AG09319 (cell line): ENCODE measurements at places on chromosomes 1 and 21.

DNA sequence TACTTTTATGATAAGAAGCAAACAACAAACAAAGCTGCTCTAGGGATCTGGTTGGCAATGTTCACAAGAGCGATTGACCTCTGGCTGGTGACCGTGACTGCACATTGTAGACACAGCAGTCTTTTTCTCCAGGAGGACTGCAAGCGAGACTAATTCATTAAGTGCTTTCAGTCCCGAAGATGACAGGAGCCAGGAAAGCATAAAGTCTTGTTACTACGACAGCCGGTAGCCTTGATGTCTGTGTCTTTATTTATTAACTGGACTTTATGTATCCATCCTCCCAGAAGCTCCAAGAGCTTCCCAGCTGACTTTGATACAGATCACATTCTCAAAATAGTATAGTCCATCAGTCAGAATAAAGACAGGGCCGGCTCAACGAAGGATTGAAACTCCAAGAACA lies 18.2 kb downstream of the FAM163A start:
- no peak for DNase-seq

DNA sequence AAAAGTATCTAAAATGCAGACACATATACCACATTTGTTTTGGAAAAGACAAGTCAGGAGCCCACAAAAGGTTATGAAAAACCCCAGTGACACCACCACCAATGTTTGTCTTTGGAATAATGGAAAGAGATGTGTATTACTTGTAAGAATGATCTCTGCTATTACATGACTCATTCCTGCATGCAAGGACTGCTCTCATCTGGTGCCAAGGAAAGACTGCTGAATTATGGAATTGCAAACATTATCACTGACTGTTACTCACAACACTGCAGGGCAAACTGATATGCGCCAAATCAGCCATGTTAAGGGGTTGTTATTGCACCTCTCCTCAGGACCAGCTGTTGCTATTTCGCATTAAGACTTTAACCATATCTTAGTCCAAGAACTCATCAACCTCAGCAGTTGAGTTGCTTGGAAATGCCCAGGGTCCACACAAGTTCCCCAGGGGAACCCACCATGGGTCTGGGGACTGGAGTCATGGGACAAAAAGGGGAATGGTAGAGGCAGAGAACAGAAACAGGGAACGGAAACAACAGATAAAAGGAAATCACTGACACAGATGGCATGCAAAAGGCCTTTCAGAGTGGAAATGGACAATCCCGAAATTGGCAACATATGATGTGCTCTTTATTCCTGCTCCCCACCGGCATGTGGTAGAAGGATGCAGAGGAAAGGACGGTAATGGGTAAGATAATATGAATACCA lies 34.4 kb downstream of the CAPZB start:
- peak; percentile 93 for DNase-seq

GRCh38 chr1:97864615-97865014 lies 56.2 kb downstream of the DPYD start:
- no peak for DNase-seq

DNA sequence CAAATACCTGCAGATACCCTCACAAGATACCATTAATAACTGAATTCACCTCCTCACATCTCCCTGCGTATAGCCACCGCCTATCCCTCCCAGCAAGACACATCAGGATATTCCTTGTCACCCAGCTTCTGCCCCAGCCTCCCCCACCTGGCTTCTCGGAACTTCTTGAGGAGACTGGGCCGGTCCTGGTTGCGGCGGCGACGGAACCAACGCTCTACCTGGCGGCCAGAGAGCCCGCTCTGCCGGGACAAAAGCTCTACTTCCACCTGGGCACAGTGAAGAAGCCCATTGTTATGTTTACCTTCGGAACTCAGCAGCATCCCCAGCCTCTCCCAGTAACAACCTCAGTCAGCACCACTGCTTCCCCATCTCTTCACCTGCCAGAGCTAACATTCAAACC lies 6.7 kb downstream of the CERS2 start:
- DNase-seq, result no peak

DNA sequence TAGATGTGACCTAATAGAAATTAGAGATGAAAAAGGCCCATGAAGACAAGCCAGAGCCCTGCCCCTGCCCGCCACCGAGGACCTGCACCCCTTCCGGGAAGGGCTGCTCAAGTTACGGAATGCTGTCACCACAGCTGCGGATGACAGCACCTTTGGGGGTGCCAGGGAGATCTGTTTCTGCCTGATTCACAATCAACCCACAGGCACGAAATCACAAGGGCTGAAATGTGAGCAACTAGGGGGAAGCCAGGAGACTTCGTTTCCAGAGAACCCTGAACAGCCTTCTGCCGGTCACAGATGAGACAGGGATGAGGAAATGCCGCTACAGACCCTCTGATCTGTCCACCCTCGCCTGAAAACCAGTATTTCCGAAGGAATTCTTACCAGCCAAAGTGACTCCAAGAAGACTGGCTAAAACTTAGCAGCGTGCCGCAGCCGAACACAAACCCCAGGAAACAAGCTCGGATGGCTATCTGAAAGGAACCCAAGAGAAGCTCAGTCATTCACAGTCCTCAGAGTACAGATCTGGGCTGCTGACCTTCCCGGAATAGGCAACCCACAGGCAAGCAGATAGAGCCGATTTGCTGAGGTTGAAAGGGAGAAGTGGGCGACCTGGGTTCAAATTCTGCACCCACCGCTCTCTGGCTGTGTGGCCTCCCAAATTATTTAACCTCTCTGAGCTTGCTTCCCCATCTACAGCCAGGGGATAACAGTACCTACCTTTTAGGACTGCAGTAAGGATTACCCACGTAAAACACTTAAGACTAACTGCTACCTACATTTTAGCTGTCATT lies 1.1 kb downstream of the ICMT start:
- no peak for DNase-seq

GRCh38 chr1:14627608-14628489 lies 29.4 kb downstream of the KAZN start:
- no peak for DNase-seq

DNA sequence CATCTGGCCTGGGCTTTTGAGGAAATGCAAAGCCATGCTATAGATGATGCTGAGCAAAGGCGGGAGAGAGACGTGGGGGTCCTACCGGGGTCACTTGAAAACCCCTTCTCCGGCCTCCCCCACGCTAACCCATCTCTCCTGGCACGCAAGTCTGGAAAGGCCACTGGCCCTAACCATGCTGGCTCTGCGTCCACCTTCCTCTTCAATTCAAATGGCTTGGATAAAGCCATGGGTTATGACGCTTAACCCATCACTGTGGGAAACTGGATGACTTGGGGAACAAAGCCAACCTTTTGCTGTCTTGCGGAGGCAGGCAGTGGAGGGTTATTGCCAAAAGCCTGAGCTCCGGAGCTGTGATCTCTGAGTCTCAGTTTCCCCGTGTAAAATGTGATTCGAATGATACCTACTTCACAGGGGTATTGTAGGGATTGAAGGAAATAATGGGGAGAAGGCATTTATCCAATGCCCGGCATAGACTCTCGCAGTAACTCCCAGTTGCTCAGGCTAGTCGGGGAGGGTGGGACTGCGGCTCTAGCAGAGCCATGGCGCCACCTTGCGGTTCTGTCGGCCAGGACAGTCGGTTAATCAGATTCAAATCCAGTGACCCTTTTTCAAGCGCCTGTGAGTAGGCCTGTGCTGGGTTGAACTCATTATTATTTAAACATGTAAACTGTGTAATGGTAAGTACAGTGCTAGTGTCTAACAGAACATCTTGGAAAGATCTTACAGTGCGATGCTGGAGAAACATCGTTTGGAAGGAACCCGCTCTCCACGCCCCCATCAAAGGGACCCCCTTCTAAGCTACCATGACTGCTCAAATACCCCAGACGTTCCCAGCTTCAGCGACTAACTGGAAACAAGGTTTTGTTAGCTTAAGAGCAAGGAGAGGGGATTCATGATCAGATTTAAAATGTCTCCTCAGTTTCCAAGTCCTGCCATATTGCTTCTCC lies 20.3 kb downstream of the NEK2 start:
- peak; percentile 72 for DNase-seq

GRCh38 chr1:239270509-239270908 lies 115.9 kb upstream of the CHRM3 start:
- DNase-seq, result no peak

DNA sequence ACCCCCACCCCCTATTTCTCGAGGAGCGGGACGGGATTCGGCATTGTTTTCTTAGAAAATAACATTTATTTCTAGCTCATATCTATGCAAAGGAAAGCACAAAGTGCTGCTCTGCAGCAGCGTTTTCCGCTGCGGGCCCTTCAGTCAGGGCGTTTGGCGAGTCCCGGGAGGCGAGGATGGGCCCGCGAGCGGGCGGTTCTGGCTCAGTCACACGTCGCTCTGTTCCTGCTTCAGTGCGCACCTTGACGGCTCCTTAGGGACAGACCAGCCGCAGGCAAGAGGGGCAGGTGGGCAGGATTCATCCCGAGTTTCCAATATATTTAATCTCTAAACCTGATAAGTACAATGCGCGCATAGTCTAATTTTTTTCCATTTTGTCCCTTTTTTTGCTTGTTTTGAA lies 5.7 kb downstream of the DMRTA2 start:
- DNase-seq, result no peak

DNA sequence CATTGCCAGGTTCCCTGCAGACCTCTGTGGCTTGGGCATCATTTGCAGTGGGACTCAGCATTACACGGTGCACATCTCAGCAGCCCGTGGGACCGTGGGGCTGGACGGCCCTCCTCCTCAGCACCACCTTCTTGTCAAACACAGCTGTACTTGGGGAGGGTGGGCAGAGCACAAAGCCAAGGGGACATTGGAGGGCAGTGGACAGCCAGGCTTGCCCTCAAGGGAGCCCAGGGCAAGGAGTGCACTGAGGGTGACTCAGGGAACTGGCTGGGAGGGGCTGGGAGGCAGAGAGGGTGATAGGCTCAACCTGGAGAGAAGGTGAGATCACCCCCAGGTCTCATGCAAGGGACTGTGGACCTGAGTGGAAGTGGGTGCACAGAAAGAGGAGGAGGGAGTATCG lies 3.4 kb downstream of the CAPN9 start:
- no peak for DNase-seq

GRCh38 chr1:158087320-158087927 lies 93.3 kb upstream of the CD1D start:
- DNase-seq, result peak; percentile 34

DNA sequence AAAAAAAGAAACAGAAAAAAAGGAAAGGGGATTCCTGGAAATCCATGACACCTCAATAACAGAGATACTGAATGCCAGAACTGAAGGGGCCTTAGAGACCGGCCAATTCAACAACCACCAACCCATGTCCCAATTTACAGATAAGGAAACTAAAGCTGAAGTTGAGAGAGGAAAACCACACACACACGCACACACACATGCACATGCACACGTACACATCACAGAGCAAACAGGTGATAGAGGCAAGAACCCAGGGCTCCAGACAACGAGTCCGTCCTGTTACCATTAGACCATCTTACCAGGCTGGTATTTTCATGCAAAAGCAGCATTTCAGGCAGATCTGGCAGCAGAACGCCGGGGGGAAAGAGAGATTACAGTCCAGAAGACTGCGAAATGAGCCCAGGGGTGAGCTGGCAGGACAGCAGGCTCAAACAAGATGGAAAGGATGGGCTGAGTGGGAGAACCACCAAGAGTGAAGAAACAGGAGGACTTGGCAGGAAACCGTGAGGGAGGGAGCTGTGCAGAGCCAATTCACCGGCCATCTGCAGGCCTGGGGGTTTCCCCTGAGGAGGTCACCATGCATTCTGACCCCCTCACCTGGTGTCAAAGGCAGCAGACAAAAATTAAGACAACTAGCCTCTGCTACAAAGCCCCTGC lies 43.5 kb downstream of the PAFAH2 start:
- no peak for DNase-seq

DNA sequence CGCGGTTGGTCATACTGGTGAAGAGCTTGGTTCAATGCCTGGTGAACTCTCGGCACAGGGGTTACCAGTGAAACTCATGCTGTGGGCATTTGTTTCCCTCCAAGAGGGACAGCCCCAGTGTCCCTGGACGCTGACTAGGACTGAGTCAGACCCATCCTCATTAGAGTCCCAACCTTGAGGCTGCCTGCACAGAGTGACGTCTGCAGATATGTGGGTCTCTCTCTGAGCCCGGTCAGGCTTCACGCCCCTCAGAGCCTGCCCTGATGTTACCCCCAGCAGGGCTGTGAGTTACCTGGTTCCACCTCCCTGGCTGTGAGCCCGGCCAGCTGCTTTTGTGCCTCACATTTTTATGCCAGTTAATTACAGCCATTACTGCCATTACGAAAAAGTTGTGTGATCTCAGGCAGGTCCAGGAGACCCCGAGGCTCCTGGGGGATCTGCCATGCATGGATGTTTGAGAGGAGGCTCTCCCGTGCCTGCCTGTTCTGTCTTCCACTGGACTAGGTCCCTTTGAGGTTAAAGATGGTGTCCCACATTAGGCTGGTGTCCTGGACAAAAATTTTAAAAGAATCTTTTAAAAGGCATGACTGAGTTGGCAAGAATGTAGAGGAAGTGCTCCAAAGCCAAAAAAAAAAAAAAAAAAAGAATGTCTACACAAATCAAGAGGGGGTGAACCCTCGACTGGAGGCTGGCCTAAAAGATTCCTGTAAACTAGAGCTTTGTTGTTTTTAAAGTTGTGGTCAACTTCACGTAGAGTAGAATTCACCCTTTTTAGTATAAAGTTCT lies 36.6 kb upstream of the PADI1 start:
- DNase-seq, result no peak

GRCh38 chr1:4375812-4376211 lies 278.6 kb upstream of the AJAP1 start:
- no peak for DNase-seq

DNA sequence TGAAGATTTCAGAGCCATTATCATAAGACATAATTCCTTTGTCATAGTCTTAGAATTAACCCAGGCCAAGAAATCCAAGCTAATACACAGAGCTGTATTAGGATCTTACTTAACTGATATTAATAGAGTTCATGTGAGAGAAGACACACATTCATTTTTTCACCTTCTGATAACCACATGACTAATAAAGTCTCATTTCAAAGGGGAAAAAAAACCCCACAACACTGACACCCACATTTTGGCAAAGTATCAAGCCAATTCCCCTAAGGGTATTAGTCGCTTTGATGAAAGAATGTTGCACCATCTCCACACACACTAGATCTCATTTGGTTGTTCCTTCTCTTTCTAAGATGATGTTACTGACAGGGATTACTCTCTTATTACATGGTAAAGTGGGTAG lies 344.4 kb upstream of the ESRRG start:
- DNase-seq, result no peak

DNA sequence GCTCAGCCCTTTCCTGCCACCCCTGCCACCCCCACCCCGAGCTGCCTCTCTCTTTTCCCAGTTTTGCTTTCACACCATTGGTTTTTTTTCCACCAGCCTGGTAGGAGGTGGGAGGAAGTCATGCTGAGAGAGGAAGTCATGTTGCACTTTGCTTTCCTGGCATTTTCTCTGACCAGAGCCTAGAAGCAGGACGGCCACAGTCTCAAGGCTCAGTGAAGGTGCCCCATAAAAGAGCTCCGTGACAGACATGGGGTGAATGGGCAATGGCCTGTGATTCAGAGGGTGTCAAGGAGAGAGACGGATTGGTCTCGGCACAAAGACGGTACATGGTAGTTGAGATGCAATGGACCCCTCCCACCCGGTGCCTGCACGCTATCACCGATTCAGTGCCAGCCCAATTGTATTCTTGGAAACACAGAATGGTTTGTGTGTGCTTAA lies 42.1 kb upstream of the DMRTB1 start:
- DNase-seq, result no peak
